ENCODE measurements at places on chromosomes 3 and 15.

DNA sequence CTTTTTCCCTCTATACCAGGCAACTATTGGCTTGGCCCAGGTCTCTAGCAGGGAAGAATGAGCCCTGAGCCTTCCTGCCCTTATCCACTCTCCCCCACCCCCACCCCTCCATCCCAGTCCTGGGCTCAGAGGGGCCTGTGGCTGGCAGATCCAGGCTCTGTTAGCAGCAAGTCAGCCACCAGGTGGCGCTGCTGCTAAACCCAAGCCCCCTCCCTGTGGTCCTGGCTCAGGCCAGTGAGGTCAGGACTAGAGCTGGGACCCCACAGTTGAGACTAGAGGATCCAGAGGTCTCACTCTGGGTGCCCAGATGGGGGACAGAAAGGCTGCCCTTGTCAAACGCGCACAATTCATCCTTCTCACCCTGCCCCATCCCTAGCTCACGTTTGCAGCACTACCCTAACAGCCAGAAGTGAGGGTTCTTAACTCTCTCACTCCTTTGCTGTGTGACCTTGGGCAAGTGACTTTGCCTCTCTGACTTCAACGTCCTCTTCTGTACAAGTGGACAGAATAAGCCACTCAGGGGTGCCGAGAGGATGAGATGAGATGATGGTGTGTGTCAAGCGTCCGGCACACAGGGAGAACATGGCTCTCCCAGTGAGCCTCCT lies 46.8 kb upstream of the SLC6A1 start:
- peak; percentile 36 for DNase-seq

DNA sequence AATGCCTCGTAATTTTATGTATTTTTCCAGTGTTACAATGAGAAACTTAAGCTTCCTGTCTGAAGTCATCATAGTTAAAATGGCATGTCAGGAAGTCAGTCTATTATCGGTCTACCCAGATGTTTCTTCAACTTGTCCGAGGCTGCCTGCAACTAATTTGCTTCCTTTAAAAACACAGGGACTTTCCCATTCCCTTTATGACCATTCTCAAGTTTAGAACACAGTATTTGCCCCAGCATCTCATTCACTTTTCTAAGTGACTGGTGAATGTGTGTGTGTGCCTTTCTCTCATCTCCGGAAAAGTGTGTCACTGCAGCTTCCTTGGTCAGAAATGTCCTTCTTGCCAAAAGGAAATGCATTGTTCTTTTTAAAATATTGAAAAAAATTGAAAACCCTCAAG lies 466.6 kb downstream of the RAP2B start:
- DNase-seq, result no peak

GRCh38 chr15:42704492-42704926 lies 32.4 kb downstream of the CDAN1 start:
- DNase-seq, result peak; percentile 58

DNA sequence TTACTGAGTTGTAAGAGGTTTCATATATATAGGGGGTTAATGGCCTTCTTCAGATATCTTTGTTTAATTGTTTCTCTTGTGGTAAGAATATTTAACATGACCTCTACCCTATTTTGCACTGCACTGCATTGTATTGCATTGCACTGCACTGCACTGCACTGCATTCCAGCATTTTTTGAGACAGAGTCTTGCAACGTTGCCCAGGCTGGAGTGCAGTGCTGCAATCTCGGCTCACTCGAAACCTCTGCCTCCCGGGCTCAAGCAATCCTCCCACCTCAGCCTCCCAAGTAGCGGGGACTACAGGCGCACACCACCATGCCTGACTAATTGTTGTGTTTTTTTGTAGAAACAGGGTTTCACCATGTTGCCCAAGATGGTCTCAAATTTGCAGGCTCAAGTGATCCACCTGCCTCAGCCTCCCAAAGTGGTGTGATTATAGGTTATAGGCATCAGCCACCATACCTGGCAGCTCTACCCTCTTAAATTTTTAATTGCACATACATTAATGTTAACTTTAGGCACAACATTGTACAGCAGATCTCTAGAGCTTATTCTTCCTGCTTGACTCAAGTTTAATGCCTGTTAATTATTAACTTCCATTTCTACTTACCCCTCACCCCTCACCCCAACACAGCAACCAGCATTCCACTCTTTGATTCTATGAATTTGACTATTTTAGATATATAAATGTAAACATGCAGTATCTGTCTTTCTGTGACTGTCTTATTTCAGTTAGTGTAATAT lies 38.4 kb downstream of the NEDD4 start:
- no peak for DNase-seq

GRCh38 chr3:49716691-49717210 lies 2.7 kb downstream of the AMIGO3 start:
- no peak for DNase-seq

- DNase-seq, result peak; percentile 52
These were observed 29.5 kb upstream of the ZNF710 start for GRCh38 chr15:89971592-89971997.

- no peak for DNase-seq
These were observed 166.6 kb downstream of the SATB1 start for GRCh38 chr3:18258492-18258891.

GRCh38 chr3:175246766-175247165 lies 387.6 kb downstream of the NAALADL2 start:
- no peak for DNase-seq

DNA sequence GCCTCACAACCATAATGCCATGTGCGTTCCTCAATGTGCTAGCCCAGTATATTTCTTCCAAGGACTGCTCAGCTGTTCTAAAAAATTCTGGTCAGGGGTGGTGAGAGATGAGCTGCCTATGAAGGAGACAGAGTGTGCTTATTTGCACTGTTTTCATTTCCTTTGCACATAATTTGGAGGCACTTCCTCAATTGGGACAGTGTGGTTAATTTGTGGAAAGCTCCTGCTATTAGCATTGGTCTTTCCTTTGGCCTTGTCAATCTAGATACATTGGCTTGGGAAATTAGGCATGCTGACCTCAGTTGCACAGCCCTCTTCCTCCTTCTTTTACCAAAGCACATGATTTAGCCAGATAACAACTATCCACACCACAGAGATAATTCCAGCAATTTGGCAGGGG lies 9.4 kb downstream of the FAM81A start:
- no peak for DNase-seq

DNA sequence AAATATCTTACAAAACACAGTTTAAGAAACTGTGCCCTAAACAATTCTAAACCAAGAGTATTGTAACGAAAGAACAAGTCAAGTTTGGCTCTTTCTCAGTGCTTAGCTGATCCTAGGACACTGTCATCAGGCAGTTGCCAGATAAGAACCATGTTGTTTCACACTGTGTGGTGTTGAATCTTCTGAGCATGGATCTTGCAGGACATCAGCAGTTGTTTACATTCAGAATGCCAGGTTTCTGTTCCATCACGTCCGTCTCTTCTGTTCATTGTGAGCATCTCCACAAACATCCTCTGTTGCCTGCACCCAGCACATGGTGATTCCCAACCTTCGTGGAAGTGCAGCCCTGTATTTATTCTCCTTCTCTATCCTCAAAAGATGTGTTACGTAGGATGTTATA lies 67.9 kb downstream of the DCUN1D1 start:
- DNase-seq, result no peak

DNA sequence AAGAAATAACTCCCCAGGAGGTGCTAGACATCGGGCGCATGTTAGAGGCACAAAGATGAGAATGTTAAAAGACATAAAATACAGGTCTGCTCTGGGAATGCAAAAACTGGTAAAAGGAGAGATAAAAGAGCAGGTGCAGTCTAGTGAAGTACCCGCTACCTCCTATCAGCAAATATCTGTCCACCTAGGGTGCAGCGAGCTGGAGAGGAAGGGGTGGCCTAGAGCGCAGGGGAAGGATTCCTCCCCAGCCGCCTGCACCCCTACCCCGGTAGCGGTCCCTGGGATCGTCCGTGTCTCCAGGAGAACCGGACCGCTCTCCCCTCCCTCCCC lies 237 bp upstream of the ZNF662 start:
- DNase-seq, result no peak

DNA sequence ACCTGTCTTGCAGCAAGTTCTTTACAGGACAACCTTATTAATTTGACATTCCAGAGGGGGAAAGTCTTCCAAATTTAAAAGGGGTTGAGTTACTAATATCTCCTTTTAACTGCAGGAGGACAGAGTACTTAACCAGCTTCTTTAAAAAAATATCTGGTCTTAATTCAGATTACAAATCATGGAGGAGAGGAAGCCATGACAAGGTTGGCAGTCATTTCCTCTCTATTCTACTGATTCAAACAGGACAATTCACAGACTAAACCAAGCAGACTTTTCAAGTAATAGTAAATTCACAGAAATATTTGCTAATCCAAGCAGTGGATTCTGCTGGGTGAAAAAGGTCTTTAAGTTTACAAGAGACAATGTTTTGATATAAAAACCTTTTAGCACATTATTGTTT lies 185.3 kb downstream of the CFAP20DC start:
- no peak for DNase-seq

DNA sequence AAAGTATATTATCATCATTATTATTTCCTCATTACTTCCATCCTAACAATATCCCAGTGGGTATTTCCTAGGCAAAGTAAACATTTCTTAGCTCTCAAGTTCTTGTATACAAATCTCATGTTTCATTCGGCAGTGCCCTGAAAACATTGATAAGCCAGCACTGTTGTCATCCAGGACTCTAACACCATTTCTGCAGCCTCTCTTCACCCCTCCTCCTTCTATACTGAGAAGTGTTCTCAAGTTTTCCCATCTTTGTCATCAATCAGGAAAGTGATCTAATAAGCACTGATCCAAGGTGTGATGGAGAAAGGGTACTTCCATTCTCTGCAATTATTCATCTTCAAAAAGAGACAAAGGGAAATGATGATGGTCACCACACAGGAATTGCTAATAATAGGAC lies 168.4 kb upstream of the CCDC54 start:
- no peak for DNase-seq

Data from renal pelvis (tissue), 12 donors.